ENCODE measurements at places on chromosomes 5 and 9. TPM values are rescaled to one million over a fixed set of nuclear protein-coding genes. Genes with fewer than 3 reads are reported as not detected.
A peak's percentile ranks its signal among the peaks of the same experiment; 100 is the strongest.

GRCh38 chr5:98927989-98928872, 576 bp downstream of the CHD1 start:
- peaks cover 69% of the 10 kb centered on the region for H3K4me1 ChIP-seq
- H3K27ac ChIP-seq = peak overlapping the region; percentile 99
- peak; percentile 20 for DNase-seq
- no peaks in the 10 kb centered on the region for H3K27me3 ChIP-seq

DNA sequence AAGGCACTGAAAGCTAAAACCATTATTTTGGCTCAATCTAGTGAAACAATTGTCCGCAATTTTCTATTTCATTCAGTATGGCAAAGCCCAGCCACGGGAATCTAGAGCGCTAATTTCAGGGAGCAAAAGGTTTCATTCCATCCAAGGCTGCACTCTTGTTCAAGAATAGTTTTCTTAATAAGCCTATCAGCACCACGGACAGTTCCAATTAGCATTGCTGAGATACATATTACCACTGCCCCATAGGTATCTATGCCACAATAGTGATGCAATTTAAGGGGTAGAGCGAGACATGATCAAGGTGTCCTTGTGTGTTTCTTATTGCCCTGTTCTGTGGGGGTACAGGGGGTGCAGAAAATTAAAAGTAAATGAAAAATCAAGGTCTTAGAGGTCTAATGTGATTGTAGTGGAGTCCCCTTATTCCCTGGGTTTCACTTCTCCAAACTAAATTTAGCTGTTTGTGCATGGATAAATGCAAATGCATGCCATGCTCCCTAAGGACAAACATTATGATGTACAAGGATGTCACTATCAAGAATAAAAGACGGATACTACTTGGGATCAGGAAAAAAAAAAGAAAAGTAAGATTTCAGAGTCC, 45.5 kb downstream of the SPOCK1 start:
- no peaks in the 10 kb centered on the region for H3K4me1 ChIP-seq
- DNase-seq = no peak
- no peaks in the 10 kb centered on the region for H3K36me3 ChIP-seq
- H3K27me3 ChIP-seq = no peaks in the 10 kb centered on the region

GRCh38 chr5:138955013-138955660, 80.0 kb upstream of the LRRTM2 start:
- H3K27me3 ChIP-seq = no peaks in the 10 kb centered on the region
- no peaks in the 10 kb centered on the region for H3K36me3 ChIP-seq
- H3K27ac ChIP-seq = no peak overlapping the region

GRCh38 chr9:116461632-116462031, 225.5 kb upstream of the TRIM32 start:
- no peaks in the 10 kb centered on the region for H3K36me3 ChIP-seq
- no peaks in the 10 kb centered on the region for H3K27me3 ChIP-seq
- no peak overlapping the region for H3K4me3 ChIP-seq
- H3K27ac ChIP-seq = no peak overlapping the region
- DNase-seq = no peak

DNA sequence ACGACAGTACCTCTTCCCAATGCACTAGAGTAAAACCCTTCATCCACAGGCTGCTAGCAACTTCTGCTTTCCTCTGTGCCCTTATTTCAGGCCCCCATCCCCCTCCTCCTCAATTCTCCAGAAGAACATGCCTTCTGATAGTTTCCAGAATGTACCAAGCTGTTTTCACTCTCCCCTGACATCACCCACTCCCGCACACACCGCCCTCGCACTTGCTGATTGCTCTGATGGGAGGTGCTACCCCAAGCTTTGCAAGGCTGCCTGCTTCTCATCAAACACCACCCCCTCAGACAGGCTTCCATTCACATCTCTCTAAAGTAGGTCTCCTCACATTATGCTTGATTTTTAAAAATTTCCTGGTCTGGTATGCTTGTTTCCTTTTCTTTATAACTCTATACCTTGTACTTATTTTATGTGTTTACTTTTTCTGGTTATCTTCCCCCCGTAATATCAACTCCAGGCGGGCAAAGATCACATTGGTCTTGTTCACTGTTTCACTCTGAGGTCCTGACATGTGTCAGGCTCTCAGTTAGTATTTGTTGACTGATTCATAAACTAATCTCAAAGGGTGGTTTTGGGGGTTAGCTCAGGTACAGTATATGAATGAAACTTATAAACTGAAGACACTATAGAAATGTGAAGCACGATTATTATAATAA, 91.0 kb upstream of the C9orf72 start:
- H3K4me1 ChIP-seq = no peaks in the 10 kb centered on the region
- H3K27ac ChIP-seq = no peak overlapping the region
- DNase-seq = no peak

The PCDHGA3 gene
- not detected for total RNA-seq

The SPAAR gene
- total RNA-seq = not detected

The GABRP gene
- not detected for total RNA-seq

All from activated T-helper 1 cell treated with anti-CD3 and anti-CD28 coated beads, Interleukin-12 subunit alpha, Interleukin-12 subunit beta, Interleukin-2, Interleukin-4 antibody, amounts not matched to agents 30 ng/mL and 10 ng/mL and 1 ng/mL, durations not matched to agents 14 hours and 24 hours and 36 hours (primary cell).